ENCODE measurements at places on chromosomes 2 and 18. TPM values are rescaled to one million over a fixed set of nuclear protein-coding genes. Genes with fewer than 3 reads are reported as not detected.

GRCh38 chr2:236171680-236172254 is 3.6 kb upstream of the GBX2 start:
- no peak for DNase-seq

- no peak for DNase-seq
These were observed 22.6 kb downstream of the MRPL44 start for GRCh38 chr2:223979730-223980396.

GRCh38 chr2:196113061-196113974 is 44.7 kb upstream of the DNAH7 start:
- no peak for DNase-seq

DNA sequence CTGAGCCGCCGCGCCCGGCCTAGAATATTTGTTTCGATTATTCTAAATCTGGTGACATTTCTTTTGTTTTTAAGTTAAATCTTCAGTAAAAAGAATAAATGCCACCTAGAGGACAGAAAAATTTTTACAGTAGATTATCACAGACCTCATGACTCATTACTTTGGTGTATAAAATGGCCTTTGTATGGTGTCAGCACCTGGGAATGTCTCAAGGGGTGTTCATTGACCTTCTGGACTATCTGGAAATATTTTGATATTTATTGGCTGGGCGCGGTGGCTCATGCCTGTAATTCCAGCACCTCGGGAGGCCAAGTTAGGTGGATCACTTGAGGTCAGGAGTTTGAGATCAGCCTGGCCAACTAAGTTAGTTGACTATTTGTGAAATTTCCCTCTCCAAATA is 30.3 kb upstream of the SLC30A6 start:
- no peak for DNase-seq

Gene ZAP70
- total RNA-seq, result 235 TPM

Gene LRRC30
- not detected for total RNA-seq

Gene ADD2
- 76.0 TPM for total RNA-seq
